ENCODE measurements at places on chromosomes 12 and 14. TPM values are rescaled to one million over a fixed set of nuclear protein-coding genes. Genes with fewer than 3 reads are reported as not detected.
A peak's percentile ranks its signal among the peaks of the same experiment; 100 is the strongest.

DNA sequence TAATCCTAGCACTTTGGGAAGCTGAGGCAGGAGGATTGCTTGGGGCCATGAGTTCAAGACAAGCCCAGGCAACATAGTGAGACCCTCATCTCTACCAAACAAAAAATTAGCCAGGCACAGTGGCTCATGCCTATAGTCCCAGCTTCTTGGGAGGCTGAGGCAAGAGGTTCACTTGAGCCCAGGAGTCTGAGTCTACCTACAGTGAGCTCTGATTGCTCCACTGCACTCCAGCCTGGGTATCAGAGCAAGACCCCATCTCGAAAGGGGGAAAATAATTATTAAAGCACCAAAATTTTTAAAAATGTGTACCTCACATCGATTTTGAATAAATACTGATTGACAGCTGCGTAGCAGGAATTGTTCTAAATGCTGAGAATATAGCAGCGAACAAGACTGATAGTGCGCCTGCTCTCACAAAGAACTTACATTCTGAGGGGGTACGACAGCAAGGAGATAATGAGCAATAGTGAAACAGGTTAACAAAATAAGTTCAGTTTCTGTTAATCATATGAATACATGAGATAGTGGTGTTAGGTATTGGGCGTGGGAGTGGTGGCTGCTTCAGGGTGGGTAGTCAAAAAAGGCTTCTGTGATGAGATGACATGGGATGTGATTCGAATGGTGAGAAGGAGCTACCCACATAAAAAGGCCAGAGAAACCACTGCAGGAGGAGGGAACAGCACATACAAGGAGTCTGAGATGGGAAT, 19.6 kb downstream of the HCFC2 start:
- H3K4me3 ChIP-seq, result no peak overlapping the region
- H3K36me3 ChIP-seq, result peaks cover 23% of the 10 kb centered on the region
- no peaks in the 10 kb centered on the region for H3K27me3 ChIP-seq
- H3K27ac ChIP-seq, result no peak overlapping the region
- DNase-seq, result no peak
- H3K4me1 ChIP-seq, result peaks cover 4% of the 10 kb centered on the region

The GSC gene
- total RNA-seq, result 1.3 TPM

- no peak overlapping the region for H3K27ac ChIP-seq
- no peaks in the 10 kb centered on the region for H3K4me1 ChIP-seq
- H3K36me3 ChIP-seq, result peaks cover 2% of the 10 kb centered on the region
Measured at GRCh38 chr14:89327771-89328212, 89.2 kb downstream of the FOXN3 start.

The FAM234B gene
- total RNA-seq, result 6.9 TPM

GRCh38 chr12:10082117-10082874, 16.5 kb downstream of the CLEC1A start:
- DNase-seq, result no peak
- no peaks in the 10 kb centered on the region for H3K36me3 ChIP-seq
- H3K27me3 ChIP-seq, result no peaks in the 10 kb centered on the region
- no peaks in the 10 kb centered on the region for H3K4me1 ChIP-seq
- no peak overlapping the region for H3K4me3 ChIP-seq

DNA sequence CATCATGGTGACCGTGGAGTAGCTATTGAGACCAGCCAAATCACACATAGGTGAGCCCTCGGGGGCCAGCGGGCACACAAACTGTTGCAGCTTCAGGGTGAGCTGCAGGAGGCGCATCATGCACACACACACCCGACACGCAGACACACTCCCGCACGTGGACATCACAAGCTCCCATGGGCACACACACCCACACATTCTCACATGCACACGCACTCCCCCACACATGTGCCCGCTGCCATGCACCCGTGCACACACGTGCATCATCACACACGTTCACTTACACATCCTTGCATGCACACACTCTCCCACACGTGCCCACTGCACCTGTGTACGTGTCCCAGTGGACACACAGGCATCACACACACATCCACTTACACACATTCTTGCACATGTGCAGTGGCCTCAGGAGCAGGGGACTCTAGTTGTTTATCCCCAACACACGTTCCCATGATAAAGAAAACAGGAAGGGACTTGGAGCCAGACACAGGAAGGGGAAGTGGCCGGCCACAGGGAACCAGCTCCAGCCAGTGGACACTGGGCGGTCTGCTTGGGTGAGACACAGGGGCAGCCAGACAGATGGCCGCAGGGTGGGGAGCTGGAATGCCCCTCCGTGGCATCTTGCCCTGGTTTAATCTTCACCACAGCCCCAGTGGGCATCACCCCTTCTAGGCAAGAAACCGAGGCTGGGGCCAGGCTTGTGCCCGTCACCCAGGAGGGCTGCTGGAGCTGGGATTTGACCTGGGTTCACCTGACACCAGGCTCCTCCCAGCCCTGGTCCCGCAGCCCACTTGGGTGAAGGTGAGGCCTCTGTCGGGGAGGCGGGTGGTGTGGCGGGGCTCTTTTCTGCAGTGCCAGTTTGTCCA, 49.7 kb downstream of the CYP46A1 start:
- DNase-seq, result no peak
- H3K4me1 ChIP-seq, result peaks cover 27% of the 10 kb centered on the region
- no peak overlapping the region for H3K27ac ChIP-seq
- peaks cover 5% of the 10 kb centered on the region for H3K27me3 ChIP-seq
- H3K36me3 ChIP-seq, result no peaks in the 10 kb centered on the region
- no peak overlapping the region for H3K4me3 ChIP-seq

DNA sequence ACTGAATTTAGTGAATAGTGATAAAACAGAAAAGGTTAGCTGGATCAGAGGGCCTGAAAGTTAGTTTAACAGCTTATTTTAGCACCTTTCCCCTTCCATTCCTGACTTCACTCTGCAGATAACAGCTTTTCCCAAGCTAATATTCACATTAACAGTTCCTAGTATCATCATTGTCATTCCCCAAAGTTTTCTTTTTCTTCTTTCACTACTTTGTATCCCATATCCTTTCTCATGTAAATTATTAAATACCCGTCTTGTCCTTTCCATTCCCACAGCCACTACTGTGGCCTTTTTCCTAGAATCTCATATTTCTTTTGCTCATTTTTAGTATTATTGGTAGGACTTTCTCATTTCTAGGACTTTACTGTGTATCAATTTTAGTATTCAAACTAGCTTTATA, 70.5 kb downstream of the SCFD1 start:
- H3K36me3 ChIP-seq, result peaks cover 9% of the 10 kb centered on the region
- H3K27ac ChIP-seq, result no peak overlapping the region
- H3K4me1 ChIP-seq, result peaks cover 22% of the 10 kb centered on the region
- no peak for DNase-seq
- no peaks in the 10 kb centered on the region for H3K27me3 ChIP-seq

The TOMM20L gene
- total RNA-seq, result not detected

DNA sequence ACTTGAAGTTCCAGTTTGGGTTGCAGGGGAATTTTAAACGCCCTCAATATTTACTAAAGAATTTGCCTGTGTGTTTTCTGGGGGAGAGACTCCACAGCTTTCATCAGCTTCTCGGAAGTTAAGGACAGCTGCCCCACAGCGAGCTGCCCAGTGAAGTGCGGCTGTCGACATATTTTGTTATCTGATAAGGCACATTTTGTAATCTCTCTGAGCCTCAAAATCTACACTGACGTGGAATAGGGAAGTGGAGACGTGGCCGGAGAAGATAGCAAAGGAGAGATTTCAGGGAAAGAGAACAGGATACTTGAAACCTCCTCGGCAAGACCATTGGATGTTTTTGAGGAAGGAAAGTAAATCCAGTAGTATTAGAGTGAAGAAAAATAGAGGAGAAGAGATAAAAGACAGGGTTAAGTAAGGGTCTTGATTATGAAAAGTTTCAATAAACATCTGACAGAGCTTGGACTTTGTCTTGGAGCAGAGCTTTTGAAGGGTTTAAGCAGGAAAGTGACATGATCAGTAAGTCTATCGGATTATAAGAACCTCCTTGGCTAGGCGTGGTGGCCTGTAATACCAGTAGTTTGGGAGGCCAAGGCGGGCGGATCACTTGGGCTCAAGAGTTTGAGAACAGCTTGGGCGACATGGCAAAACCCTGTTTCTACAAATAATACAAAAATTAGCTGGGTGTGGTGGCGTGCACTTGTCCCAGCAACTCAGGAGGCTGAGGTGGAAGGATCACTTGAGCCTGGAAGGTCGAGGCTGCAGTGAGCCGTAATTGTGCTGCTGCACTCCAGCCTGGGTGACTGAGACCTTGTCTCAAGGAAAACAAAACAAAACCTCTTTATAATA, 1.1 kb downstream of the POLR3B start:
- peaks cover 25% of the 10 kb centered on the region for H3K4me1 ChIP-seq
- H3K27me3 ChIP-seq, result no peaks in the 10 kb centered on the region
- no peaks in the 10 kb centered on the region for H3K36me3 ChIP-seq
- H3K27ac ChIP-seq, result peak overlapping the region; percentile 96
- no peak for DNase-seq
- H3K4me3 ChIP-seq, result peak overlapping the region; percentile 81

- H3K36me3 ChIP-seq, result no peaks in the 10 kb centered on the region
- peaks cover 44% of the 10 kb centered on the region for H3K27me3 ChIP-seq
- no peaks in the 10 kb centered on the region for H3K4me1 ChIP-seq
- no peak for DNase-seq
- no peak overlapping the region for H3K27ac ChIP-seq
Measured at GRCh38 chr14:103121121-103121845, 2.0 kb upstream of the TNFAIP2 start.

DNA sequence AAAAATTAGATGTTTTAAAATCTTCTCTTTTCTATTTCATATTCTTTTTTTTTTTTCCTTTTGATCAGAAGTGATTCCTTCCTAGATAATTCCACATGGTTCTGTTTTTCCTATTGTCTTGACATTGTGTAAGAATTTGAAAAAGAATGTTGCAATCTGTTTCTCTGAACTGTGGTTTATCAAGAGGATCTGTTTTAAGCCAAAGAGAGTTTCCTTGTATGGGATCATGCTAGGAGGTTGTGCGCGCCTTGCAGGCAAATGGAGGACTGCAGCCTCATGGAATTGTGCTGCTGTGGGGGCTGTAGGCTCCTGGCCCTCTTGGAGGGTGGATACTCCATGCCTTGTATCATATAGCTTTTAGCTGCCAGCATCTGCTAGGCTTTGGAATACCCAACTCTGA, 43.3 kb upstream of the MBIP start:
- no peak overlapping the region for H3K4me3 ChIP-seq
- no peak for DNase-seq
- H3K4me1 ChIP-seq, result no peaks in the 10 kb centered on the region
- H3K27ac ChIP-seq, result no peak overlapping the region
- no peaks in the 10 kb centered on the region for H3K36me3 ChIP-seq

DNA sequence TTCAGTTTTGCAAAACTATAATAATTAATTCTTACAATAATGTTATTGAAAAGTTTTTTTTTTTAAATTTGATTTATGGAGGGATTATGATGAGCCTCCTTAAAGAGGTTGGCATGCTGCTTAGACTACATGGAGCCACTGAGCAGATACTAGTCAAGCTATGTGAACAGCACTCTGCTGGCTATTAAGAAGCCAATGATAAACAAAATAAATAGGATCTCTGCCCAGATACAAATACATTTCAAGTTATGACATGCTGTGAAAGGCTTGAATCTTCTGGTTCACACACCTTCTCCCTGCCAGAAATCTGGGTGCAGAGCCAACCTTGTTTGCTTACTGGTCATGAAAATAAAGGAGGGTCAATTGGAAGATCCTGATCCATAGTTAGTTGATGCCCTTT, 107.4 kb upstream of the NAV3 start:
- H3K4me3 ChIP-seq, result no peak overlapping the region
- H3K4me1 ChIP-seq, result no peaks in the 10 kb centered on the region
- no peak overlapping the region for H3K27ac ChIP-seq
- H3K36me3 ChIP-seq, result no peaks in the 10 kb centered on the region

GRCh38 chr12:29700761-29701481, 82.8 kb downstream of the TMTC1 start:
- no peak for DNase-seq
- no peaks in the 10 kb centered on the region for H3K27me3 ChIP-seq
- H3K36me3 ChIP-seq, result no peaks in the 10 kb centered on the region
- H3K27ac ChIP-seq, result no peak overlapping the region

- DNase-seq, result no peak
- H3K27ac ChIP-seq, result no peak within 1 kb of the TSS
- peaks cover 13% of the 10 kb centered on the region for H3K4me1 ChIP-seq
- no peaks in the 10 kb centered on the region for H3K27me3 ChIP-seq
- no peaks in the 10 kb centered on the region for H3K36me3 ChIP-seq
- no peak within 1 kb of the TSS for H3K4me3 ChIP-seq
Measured at GRCh38 chr12:47725091-47725772, at the start of gene ENDOU. TSS of gene ENDOU (minus strand) at chr12:47725490. CDS start at chr12:47725413, 77 bp downstream.

- H3K27ac ChIP-seq, result no peak overlapping the region
- H3K4me3 ChIP-seq, result no peak overlapping the region
- no peaks in the 10 kb centered on the region for H3K36me3 ChIP-seq
- no peak for DNase-seq
- peaks cover 39% of the 10 kb centered on the region for H3K4me1 ChIP-seq
Measured at GRCh38 chr12:22255097-22255496, 79.4 kb downstream of the ST8SIA1 start.

The CMA1 gene
- total RNA-seq, result not detected

The IKBIP gene
- total RNA-seq, result 19.7 TPM

The ARHGAP9 gene
- total RNA-seq, result 0.07 TPM

- DNase-seq, result no peak
- no peak overlapping the region for H3K4me3 ChIP-seq
- peaks cover 16% of the 10 kb centered on the region for H3K4me1 ChIP-seq
- H3K27ac ChIP-seq, result no peak overlapping the region
- no peaks in the 10 kb centered on the region for H3K36me3 ChIP-seq
Measured at GRCh38 chr14:75298187-75298965, 19.7 kb downstream of the FOS start.

DNA sequence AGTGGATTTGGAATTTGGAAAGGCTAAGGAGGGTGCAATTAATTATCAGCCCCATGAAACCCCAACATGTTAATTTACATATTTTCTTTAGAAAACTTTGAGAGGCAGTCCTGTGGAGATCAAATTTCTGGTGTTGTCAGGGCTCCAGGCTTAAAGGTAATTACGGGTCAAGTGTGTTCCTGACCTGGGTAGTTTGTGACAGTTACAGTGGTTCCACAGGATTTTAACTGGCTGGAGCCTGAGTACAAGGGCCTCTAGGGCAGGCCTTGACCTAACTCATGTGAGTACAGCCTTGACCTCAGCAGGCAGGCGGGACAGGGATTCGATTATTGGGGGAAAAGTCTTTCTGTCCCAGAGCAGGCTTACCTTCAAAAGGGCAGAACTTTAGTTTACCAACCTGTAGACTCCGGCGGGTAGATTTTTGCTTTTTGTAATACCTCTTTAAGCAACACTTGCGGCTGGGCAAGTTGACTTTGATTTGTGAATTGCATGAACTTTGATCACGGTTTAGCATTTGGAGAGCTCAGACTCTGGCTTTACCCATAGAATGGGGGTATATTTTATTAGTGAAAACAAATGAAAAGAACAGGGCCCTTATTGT, 8.4 kb upstream of the PPTC7 start:
- no peak for DNase-seq
- H3K27ac ChIP-seq, result peak overlapping the region; percentile 76

- no peak for DNase-seq
- H3K4me3 ChIP-seq, result no peak overlapping the region
- H3K27me3 ChIP-seq, result no peaks in the 10 kb centered on the region
- peaks cover 3% of the 10 kb centered on the region for H3K4me1 ChIP-seq
- H3K36me3 ChIP-seq, result no peaks in the 10 kb centered on the region
- no peak overlapping the region for H3K27ac ChIP-seq
Measured at GRCh38 chr12:5204271-5204670, 160.6 kb downstream of the KCNA5 start.

- no peak overlapping the region for H3K4me3 ChIP-seq
- H3K27me3 ChIP-seq, result no peaks in the 10 kb centered on the region
- H3K27ac ChIP-seq, result no peak overlapping the region
- DNase-seq, result peak; percentile 14
Measured at GRCh38 chr14:35992816-35993683, 166.9 kb downstream of the BRMS1L start.

GRCh38 chr12:94618995-94619695, 31.2 kb downstream of the TMCC3 start:
- no peaks in the 10 kb centered on the region for H3K36me3 ChIP-seq
- H3K4me3 ChIP-seq, result no peak overlapping the region
- no peak for DNase-seq
- no peaks in the 10 kb centered on the region for H3K27me3 ChIP-seq
- H3K27ac ChIP-seq, result no peak overlapping the region
